ENCODE measurements at places on chromosomes 12 and 14.

DNA sequence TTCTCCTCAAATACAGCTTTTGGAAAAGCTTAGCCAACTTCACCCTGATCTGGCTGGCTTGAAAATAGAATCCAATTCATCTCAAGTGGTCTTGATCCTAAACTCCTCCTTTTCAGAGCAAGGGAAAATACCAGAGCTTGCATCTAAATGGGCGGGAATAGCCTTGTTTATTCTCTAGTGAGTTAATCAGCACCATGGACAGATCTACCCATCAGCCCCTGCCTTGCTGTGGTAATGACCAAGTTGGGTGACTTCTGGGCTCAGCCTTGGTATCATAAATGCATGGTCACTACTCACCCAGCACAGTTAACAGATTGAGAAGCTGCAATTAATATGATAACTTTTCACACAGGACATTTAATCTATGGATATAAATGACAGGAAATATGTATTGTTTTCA, 196.6 kb downstream of the GLT1D1 start:
- no peak for DNase-seq

DNA sequence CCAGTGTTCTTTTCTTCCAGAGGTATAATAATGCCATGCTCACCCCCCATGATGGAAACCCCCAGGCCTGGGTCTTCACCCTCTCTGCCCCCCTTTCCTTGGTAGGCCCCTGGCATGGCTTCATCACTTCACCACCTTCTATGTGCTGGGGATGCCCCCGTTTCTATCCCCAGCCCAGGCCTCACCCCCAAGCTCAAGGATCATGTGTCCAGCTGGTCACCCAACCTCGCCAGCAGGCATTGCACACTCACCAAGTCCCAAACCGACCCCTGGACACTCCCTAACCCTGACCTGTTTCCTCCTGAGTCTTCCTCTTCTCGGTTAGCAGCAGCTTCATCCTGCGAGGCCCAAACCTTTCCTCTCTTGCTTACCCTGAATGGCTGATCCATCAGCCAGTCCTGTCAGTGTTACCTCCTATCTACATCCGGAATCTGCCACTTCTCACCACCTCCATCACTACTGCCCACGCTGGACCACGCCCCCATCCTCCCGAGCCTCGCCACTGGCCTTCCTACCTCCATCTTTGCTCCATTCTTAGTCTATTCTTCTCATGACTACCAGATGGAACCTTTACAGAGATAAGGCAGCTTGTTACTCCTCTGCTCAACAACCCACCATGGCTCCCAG, 69.0 kb downstream of the MVK start:
- DNase-seq = no peak

DNA sequence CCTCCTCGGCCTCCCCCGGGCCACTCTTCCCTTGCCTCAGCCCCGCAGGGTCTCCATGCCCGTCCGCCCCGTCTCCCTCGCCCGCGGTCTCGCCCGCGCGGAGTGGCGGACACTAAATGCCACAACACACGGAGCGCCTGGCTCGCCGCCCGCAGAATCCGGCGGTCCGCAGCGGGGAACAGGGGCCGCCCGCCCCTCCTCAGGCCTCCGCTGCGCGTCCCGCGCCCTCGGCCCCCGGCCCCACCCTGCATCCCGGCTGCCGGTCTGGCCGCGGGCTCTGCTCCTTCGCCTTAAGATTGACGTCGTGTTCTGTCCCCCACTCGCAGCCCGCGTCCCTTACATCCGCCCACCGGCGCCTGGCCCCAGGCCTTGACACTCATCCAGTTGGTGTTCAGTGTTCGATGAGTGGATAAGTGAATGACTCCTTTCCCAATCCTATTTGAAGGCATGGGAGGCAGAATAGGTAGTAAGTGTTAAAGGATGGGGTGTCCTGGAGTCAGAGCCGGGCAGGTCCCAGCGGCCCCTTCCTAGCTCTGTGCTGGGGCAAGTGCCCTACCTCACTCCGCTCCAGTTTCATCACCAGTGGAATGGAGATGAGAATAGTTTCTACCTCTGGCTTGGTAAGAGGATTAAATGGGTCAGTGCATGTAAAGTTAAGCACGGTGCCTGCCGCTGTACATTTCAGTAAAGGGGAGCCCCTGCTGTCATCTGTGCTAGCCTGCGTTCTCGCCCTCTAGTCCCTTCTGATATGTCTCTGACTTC, 622 bp downstream of the TECPR2 start:
- peak; percentile 79 for DNase-seq

DNA sequence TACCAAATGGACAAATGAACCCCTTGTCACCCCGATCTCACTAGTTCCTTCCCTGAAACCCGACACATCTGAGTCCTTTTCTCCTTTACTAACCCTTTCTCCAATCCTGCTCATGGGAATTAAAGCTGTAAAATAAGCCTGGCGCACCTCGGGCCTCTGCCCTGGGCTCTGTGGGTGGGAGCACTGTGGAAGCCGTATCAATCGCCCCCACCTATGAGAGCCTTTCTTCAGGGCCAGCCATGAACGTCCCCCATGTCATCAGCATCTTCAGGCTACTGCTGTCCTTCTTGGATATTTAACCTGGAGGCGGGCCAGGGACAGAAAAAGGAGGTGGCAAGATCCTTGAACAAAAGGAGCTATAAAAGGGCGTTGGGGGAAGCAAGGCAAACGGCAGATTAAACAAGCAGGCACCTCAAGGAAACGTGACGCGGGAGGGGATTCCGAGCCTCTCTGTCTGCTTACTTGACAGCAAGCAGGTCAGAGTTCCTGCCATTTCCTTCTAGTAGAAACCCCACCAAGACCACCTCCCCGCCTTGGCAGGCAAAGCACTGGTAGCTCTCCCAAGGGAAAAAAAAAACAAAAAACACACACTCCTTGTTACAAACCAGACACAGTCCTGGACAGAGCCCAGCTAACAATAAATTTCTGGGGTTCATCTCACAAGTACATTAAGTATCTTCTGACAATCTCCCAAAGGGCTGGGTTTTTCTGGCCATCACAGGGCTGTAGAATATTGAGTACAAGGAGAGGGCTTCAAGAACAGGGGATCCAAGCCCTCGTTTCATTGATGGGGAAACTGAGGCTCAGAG, 62.9 kb downstream of the DPF3 start:
- DNase-seq = no peak

DNA sequence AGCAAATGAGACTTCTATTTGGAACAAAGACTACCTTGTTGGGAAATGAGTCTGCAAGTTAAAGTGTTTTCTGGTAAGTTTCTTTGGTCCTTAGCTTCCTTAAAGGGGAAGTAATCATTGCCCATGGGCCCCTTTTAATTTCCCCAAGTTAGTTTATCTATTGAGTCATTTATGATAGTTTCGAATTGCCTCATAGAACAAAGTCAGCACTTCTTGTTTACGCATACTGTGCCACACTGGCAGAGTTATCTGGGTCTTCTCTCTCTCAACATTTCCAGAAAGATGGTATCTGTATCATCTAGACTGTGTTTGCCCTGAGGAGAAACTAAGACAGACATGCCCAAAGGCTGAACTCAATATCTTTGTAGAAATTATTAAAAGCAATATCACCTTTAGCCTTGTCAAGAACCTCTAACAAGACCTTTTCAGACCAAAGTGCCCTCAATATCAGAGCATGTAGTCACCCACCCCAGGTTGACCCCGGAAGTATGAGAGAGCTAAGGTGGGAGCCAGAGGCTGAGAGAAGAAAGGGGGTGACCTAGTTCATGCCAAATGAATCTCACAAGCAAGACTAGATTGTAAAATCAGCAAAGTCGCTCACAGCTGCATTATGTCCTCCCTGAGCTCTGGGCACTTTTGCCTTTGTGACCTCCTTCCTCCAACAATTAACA, 40.0 kb downstream of the GPR65 start:
- no peak for DNase-seq

DNA sequence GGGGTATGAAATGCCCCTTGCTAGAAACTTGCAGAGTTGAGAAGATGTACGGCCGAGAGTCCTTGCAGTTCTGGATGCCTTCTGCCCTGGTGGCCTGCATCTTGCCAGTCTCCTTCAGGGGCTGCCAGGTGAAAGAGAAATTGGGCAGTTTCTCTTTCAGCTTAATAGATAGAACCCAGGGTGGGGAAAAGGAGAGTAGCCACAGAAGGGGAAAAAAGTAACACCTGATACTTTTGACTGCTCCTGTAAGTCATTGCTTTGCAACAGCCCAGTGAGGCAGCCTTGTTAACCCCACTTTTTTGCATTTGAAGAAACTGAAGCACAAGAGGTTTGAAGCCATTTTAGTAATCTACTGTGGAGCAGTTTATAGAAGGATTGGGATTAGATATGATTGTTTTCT, 27.6 kb downstream of the TDP1 start:
- DNase-seq = no peak

GRCh38 chr12:122870867-122871664, 24.9 kb downstream of the VPS37B start:
- DNase-seq = peak; percentile 75

- no peak for DNase-seq
Measured at GRCh38 chr12:69873429-69873828, 48.4 kb downstream of the MYRFL start.

GRCh38 chr14:82052778-82053177, 519.1 kb upstream of the SEL1L start:
- DNase-seq = peak; percentile 63

DNA sequence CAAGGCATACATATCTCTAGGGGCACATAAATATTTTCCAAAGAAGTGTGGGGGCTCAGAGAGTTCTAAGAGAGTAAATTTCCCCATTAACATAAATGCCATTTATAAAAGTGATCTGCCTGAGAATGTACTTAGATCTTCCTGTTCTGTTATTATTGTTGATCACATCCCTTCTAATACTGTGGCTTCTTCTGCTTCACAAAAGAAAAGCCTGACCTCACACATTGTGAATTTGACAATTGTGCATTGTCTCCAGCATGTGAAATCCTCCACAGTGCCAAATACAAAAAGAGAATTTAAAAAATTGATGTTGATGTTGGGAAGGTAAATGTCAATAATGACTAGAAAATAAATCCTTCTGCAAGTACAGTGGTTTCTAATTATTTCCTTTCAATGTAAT, 330.5 kb upstream of the LRIG3 start:
- DNase-seq = no peak

DNA sequence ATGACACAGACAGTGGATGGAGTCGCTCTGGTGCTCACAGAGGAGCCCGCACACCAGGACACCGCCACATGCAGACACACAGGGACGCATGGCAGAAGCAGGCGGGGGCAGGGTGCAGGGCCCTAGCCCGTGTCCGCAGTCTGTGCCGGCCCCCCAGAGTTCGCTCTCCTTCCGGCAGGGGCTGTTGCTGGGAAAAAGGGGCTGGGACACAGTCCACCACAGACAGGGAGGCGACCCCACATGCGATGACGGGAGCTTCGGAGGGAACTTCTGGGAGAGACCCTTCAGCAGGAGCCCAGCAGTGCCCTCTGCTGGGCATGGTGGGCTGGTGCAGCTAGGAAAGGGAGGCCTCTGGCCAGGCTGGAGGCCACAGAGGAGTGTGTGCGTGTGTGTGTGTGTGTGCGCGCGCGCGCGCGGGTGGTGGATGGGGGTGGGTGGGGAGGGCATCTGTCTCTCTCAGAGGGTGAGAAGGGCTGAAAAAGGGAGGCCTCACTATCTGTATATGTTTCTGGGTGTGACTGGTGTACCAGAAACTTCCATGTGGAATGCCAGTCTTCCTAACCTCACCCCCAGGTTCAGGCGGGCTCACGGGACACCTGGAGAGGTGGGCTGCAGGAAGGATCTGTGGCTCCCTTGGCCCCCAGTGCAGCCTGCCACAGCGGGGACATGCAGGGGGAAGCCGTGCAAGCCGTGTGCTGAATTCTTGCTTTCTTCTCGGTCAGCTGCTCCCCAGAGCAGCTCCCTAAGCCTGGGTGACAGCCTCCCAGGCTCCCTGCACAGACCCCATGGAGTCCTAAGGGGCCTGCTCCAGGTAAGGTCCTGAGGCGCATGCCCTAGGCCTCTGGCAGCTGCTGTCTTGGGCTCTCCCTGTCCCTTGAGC, 60.7 kb downstream of the PLEKHG3 start:
- DNase-seq = peak; percentile 89

- DNase-seq = no peak
Measured at GRCh38 chr14:92514844-92515514, 1.4 kb downstream of the RIN3 start.

DNA sequence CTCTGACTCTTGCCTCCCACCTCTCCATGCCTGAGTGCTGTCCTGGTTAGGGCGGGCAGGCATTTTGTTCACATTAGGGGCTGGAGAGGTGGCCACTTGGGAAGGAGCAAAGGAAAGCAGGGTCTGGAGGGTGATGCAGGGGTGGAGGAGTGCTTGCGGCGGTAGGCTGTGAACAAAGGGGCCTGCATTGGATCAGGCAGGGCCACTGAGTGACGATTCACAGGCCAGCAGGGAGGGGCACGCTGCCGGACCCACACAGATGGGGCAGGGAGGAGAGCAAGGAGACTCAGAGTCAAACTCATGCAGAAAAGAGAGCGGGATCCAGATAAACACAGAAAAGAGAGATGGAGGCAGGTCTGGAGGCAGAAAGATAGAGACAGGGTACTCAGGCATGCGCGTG, 58.4 kb upstream of the TBX3 start:
- DNase-seq = no peak

DNA sequence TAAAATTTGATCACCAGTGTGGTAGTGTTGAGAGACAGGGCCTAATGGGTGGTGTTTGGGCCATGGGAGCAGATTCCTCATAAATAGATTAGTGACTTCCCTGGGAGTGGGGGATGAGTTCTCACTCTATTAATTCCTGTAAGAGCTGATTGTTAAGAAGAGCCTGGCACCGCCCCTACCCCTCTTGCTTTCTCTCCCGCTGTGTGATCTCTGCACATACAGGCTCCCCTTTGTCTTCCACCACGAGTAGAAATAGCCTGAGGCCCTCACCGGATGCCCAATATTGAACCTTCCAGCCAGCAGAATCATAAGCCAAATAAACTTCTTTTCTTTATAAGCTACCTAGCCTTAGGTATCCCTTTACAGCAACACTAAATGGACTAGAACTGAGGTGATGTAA, 31.9 kb upstream of the CAND1 start:
- peak; percentile 91 for DNase-seq

GRCh38 chr14:76612654-76613053, 148.6 kb upstream of the VASH1 start:
- no peak for DNase-seq

DNA sequence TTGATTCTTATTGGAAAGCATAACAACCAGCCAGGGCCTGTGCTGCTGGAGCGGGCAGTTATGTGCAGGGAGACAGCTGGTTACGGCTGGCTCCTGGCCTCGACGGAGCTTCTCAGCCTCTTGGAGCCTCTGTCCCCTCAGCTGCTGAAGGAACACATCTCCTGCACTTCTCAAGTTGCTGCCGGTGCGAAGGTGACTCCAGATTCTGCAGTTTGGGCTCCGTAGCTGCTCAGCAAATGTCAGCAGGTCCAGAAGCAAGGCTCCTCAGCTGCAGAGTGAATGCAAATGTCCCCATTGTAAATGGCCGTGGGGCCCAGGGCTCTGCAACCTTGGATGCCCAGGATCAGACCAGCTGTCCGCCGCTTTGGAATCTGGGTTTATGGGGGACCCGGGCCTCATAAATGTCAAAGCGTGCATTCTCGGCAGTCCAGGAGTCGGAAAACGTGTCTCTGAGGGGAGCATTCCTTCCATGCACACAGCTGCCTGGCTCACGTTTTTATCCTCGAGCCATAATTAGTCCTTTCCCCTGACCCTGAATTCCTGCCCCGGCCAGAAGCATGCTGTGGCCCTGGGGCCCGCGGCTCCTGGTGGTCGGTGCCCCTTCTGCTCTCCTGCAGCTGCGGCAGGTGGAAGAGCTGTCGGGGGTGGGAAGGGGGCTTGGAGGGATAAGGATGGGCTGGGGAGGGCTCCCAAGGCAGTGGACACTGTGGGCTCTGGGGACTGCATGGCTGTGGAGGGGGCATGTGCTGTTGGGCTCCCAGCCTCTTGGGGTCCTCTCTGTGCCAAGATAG, 106.0 kb downstream of the KIF26A start:
- no peak for DNase-seq

- no peak for DNase-seq
Measured at GRCh38 chr12:67582238-67582834, 66.2 kb upstream of the DYRK2 start.

GRCh38 chr12:66629138-66629870, 49.6 kb downstream of the GRIP1 start:
- peak; percentile 17 for DNase-seq

Measured in NCI-H69 (cell line).